ENCODE measurements at places on chromosomes 6 and 20.

DNA sequence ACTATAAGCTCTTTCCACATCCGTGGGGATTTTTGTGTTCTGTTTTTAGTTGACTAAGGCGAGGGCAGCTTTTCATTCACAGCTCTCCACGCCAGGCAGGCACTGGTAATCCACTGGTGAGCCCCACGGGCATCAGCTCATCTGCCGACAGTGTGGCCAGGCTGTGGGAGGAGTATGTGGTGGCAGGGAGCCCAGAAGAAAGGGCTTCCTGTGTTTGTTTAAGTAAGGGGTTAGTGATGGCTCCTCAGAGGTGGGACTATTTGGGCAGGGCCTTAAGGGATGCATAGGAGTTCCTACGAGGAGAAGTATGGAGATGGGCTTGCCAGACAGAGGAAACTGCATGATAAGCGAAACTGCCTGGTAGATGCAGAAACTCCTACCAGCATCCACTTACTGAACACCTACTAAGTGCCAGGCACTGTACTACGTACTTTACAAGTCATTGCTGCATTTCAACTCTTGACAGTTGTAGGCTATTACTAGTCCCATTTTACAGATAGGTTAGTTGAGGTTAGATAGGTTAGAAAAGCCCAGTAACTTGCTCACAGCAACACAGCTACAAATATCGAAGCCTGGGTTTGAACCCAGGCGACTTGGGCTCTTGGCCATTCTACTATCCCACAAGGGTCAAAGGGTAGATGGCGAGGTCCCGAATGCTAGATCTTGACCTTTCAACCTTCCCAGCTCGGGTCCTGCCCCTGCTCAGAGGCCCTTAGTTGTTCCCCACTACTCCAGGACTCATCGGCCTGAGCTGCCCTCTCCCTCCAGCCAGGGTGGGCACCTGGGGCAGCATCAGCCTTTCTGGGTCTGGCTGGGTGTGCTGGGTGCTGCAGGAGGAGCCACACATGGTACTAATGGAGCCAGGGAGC lies 55.1 kb downstream of the CEBPB start:
- no peak for DNase-seq

GRCh38 chr6:86943819-86944407 lies 6.6 kb downstream of the HTR1E start:
- DNase-seq: no peak

DNA sequence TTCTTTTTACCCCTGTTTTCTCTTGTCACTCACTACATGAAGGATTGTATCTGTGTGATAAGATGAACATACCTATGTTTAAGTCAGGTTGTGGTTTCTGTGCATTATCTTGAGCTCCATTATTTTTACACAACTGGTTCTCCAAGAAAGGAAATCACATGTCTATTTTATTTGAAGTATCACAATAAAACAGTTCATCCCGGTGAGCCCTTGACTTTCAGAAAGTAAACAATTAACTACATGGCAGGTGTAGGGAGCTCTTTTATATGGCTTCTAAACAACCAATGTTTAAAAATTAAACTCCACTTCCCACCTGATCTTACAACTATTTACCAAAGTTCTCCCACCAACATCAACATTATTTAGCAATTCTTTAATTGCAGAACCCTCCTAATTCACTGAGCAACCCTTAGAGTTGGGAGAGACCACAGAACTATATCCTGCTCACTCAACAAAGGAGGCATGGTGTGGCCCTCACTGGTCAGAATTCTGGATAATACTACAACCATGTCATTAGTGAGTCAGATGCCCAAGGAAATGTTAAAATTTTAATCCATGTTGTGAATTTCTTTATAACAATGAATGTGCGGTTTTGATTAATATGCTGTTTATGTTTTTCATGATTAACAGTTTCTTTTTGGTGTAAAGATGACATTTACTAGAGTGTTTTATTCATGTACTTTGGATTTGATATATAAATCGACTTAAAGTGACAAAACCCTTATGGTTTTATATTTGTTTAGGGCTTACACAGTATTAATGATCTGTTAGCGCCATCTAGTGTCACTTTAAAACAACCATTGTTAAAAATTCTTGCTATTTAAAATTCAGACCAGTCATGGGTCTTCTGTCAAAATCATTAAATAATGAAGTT lies 50.0 kb upstream of the SCGN start:
- DNase-seq: no peak

DNA sequence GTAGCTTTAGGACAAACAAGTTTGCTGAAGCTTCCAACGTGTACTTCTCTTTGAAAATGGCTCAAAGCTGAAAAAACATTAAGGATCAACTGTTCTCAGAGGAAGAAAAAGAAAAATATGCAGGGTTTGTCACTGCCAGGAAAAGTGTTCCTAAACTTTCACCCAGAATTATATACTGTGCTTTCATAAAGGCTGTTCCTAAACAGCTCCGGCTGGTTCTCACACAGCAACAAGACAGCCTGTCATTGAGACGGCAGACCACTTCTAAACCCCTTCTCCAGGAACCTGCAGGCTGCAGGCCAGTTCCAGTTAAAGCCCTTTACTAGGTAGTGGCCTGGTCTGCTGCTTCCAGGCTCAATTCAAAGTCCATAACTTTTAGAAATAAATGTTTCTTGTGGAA lies 97.4 kb upstream of the SOX4 start:
- no peak for DNase-seq

DNA sequence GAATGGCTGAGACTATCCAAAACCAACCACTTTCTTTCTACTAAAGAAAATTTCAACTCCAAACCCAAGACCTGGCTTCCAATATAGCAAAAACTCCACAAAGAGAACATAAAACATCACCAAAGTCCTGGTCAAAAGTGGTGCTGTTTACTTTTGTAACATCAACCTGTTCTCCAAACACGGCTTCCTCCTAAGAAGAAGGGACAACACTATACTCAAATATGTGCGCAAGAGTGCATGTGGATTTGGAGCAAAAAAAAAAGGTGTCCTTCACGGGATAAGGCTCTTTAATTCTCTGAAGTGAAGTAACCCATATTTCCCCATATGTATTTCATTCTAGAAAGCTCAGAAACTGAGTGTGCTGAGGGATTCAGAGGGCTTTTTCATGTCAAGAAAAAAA lies 6.6 kb downstream of the B4GALT5 start:
- no peak for DNase-seq

GRCh38 chr6:12102350-12102749 lies 90.2 kb downstream of the HIVEP1 start:
- no peak for DNase-seq

GRCh38 chr6:29925321-29925720 lies 17.0 kb upstream of the HLA-A start:
- no peak for DNase-seq

DNA sequence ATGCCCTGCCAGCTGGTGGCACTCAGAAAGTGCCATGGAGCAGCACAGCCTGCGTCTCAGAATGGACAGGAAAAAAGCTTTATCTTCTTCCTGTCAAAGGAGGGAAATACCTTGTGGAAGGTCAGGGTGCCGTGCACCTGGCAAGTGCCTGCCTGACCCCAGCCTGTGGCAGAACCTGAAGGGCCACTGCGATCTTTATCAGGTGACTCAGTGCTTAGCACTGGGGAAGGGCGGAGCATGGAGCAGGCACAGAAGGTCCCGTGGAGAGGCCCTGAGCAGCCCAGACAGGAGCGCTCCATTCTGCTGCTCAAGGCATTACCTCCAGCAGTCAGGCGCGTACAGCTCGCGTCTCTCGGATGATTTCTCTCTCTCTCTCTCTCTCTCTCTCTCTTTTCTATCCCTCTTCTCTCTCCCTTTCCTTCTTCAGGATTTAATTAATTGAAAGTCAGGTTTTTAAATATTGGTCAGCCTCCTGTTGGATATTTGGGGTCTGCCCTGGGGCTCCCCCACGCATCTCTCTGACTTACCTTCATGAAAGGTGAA lies 31.7 kb downstream of the FOXC1 start:
- no peak for DNase-seq

GRCh38 chr6:137637121-137637520 lies 142.9 kb upstream of the OLIG3 start:
- no peak for DNase-seq

GRCh38 chr20:7214081-7214740 lies 446.7 kb downstream of the BMP2 start:
- no peak for DNase-seq

DNA sequence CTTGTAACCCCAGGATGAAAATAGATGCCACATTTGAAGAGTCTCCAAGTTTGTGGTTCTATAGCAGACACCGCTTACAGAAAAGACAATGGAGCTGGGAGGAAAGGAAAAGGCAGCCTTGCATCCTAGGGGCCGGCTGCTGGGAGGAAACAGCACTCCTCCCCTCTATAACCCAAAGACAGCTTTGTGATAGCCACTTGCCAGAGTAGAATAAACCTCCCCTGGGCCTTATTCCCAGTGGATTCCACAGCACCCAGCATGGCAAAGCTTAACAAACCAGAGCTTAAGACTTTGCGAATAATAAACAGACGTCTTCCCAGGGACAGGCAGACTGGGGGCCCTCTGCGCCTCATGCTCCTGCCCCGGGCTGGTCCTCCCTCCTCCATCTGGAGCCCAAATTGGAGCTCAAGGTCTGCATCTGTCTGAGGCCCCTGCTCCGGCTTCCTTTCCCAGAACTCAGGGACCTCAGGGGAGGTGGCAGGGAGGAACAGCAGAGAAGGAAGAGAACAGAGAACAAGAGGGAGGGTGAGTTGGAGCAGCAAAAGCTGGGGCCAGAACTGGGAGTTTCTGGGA lies 8.8 kb upstream of the TAF8 start:
- DNase-seq: no peak

- no peak for DNase-seq
Observed at GRCh38 chr6:109212683-109213082, 117.4 kb downstream of the CEP57L1 start.

GRCh38 chr6:2327591-2327990 lies 82.2 kb upstream of the GMDS start:
- DNase-seq: no peak

- no peak for DNase-seq
Observed at GRCh38 chr6:129444683-129445082, 265.3 kb downstream of the ARHGAP18 start.

DNA sequence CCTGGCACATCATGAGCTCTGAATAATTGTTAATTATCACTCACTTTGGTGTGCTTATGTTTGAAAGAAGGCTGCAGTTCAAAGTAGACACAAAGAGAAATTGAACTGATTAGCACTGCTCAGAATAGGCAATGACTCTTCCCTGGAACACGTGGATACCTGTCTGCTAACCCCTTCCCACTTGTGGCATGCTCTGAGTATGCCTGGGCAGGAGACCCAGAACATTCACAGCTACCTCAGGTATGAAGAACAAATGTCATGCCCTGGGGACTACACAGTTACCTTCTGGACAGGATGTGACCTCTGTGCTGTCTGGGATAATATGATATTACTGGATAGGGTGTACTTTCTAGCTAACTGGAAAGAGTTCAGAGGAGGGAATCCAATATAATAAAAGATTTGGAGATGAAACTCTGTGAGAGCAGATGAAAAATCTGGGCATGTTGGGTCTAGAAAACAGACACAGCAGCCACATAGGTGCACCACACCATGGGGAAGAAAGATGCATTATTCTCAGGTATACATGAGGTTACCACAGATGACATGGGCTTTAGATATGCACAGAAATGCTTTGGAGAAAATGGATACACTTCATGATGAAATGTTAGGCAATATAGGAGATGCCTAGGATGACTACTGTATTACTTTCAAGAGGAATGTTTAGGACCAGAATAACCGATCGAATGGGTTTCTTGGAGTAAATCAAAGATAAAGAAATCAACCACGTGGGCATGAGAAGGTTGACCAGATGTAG lies 324.2 kb upstream of the PREP start:
- DNase-seq: no peak

DNA sequence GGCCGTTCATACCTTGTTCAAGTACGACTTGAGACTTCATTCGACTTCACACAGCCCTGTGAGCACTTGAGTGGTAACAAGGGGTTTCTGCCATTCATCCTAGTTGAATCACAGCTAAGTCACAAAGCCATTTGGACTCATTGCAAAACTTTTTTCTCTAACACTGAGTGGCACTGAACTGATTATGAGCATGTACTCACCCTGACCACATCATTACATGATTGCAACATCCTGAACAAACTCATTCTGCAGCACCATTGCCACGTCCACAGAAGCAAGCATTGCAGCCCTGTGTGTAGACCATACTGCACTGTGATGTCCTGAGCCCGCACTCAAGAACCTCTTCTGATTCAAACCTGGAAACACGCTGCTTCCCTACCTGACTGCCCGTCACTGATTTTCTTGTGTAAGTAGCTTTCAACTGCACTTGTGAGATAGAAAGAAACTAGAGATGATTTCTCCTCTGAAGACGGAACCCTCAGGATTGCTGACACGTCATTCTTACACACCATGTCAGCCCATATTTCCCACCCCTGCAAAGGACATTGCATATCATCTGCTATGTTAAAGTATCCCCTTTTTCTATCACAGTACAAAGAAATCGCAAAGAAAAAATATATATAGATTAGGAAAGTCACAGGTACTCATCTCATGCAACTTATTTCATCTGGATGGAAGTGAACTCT lies 81.6 kb downstream of the C6orf118 start:
- DNase-seq: no peak

DNA sequence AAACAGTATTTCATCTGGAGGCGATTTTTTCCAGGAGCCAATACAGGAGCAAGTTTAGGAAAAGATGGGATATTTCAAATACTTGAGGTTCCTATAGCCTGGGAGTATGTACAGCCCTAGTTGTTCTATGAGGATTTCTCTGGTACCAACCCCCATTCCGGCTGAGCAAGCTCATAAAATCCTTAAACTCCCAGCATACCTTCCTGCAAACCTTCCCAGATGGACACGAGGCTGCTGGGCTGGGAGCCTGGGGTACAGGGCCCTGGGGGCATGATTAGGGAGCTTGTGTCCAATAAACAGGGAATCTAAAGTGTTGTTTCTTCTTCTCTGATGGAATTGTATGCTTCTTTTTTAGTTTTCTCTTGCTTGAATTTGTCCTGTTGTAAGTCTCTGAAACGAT lies 1.5 kb downstream of the PRRC2A start:
- DNase-seq: no peak

GRCh38 chr6:46973029-46973428 lies 51.3 kb upstream of the ADGRF5 start:
- no peak for DNase-seq

DNA sequence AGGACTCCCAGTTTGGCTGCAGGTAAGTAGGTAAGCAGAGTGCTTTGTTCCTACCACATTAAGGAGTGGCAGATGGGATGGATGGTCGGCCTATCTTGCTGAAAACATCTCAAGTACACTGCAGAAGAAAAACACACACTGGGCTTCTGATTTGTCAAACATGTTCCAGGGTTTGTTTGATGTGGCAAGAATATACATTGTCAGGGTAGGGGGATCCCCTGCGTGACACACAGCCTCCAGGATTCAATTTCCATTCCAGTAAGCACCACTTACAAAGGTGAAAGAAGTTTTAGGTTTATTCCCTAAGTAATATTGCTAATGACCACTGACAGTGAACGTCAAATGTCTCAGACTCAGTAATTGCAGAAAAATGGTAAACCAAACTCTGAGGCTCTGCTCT lies 26.0 kb upstream of the KIF16B start:
- DNase-seq: no peak

GRCh38 chr20:48162621-48163020 lies 377.3 kb upstream of the SULF2 start:
- DNase-seq: no peak
